ENCODE measurements at places on chromosomes 5 and 9.

DNA sequence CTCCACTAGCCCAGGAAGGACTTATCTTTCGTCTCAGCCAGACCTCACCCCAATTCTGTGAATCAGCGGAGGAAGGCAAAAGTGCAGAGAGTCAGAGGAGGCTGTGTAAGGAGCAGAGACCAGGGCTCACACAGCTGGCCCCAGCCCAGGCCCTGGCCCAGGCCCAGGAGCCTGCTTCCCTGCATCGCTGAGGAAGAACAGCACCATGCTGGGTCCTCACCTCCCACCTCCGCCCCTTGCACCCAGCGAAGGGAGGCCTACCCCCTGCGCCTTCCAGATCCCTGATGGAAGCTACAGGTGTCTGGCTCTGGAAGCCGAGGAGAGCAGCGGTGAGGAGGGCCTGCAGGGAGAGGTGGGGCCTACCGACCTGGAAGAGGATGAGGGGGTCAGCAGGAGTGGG, 22.3 kb upstream of the SYNPO start:
- DNase-seq: no peak

- DNase-seq: no peak
Measured at GRCh38 chr5:109155625-109156024, 254.1 kb downstream of the PJA2 start.

DNA sequence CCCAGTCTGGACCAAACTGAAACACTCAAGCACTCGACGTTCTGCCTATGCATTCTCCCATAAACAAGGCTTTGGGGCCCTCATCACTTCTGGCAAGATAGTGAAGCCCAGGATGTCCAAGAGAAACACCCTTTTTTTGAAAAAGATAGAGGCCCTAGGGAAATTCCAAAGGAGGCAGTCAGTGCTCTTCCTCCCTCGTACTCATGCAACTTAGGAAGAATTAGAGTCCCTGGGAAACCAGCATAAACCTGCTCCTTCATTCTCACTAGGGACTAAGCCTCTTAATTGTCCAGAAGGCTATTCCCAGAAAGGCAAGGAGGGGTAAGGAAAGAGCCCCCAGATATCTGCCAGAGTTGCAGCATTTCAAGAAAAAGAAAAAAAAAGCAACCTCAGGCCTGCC, 7.8 kb upstream of the RUSC2 start:
- no peak for DNase-seq

DNA sequence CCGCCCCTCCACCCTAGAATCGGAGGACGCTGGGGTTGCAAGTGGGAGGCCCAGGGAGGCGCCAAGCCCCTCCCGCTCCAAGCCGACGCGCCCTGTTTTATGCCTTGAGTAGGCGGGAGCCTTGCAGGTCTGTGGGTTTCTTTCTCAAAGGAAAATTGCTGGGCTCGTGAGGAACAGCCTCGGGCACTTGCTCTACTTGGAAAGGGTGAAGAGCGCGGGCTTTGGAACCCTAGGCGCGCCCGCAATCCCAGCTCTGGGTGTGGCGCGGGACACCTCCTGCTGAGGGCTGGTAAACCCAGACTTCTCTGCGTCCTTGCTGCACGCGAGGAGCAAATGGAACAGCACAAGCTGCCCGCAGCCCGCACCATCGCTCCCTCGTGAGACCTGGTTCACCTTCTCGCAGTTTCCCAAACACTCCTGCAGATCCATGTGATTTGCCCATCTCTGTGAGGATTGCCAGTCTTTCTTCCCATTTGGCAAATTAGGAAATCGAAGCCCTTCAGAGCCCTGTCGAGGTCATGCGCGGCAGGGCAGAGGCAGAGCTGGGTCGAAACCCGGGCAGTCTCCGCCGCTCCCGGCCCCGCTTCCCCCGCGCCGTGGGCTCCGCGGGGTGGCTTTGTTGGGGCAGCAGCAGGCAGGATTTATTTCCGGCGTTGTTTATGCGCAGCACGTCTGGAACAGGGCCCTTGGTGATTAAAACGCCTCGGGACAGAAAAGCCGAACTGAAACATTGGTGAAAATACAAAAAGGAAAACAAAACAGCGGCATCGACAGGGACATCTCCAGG, 98.4 kb upstream of the CPLX2 start:
- DNase-seq: no peak

DNA sequence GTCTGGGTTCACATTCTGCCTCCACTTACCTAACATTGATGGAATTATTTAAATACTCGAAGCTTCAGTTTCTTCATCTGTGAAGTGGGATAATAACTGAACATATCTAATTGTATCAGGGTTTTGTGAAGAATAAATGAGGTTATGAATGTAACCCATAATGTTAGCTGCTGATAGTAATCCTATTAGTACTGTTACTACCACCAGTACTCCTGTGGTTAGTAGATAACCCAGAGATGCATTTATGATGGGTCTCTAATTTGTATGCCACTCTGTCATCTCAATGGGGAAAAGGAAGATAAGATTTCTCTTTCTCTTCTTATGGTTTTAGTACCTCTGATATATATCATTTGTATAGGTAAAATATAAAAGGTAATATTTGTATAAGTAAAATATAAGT, 16.0 kb downstream of the CPEB4 start:
- DNase-seq: no peak

DNA sequence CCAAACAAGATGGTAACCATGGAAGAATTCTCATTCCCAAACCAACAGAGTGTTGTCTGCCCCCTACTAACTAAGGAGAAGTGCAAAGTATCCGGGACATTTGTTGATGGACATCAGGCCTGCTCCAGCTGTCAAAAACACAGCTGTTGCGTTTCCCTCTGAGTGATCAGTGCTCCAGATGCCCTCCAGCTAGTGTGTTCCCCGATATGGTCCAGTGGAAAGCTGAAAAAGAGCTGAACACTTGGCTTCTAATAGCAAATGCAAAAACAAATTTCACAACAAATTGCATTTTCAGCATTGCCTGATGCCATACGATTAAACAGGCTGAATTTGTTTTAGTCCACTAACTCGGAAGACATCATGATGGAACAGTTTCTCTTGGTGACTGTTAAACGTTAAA, 1398.7 kb downstream of the PTPRD start:
- no peak for DNase-seq

DNA sequence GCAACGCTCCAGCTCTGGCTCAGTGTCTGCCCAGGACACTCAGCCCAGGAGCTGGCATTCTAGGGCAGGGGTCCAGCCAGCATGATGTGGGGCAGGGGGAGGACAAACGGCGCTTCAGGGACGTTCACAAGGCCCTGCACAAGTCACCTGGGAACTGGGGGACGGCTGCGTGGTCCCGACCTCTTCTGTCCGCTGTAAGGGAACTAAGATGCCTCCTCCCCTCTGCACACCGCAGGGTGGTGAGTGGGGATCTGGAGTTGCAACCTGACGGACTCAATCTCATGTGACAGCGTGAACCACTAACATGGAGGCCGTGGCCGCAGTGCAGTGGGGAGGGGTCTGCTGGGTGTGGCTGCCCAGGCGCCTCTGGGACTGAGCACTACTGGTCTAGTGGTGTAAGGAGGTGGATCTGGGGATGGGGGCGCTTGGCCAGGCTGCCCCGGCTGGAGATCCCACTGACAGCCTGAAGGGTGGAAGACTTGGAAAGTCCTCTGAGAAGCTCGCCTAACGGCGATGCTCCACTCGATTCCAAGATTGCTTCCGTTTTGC, 88.0 kb upstream of the RAPGEF1 start:
- DNase-seq: no peak

GRCh38 chr9:135908754-135909204, 1.4 kb upstream of the CAMSAP1 start:
- no peak for DNase-seq

GRCh38 chr5:64201996-64202395, 36.4 kb downstream of the RNF180 start:
- DNase-seq: no peak

DNA sequence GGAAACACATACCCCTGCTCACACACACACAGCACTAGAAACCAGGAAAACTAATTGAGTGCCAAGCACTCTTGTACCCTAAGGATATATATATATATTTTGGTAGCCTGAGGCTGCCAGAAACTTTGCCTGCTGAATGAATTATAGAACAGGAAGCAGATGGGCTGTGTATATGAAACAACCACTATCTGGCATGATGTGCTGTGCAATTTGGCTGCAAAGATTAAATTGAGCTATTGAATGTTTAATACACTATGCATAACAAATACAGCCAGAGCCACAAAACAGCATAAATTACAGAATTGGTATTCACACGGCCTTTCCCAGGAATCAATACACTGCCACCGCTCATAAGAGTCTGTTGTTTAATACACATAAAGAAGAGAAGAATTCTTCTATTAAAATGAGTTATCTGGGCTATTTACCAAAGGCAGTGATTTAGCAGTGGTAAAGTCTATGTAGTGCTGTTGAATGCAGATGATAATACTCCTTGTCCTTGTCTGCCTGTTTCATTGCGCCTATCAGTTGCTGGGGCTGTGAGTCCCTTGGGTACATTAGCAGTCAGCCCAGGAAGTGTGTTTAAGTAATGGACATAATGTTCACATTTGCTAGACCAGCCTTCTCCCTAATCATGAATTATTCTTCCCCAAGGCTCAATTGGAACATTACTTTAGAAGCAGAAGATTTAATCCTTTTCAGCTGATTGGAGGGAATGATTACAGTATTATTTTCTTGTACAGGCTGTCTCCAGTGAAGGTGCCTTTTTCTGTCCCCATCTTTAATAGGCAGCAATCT, 294.3 kb downstream of the TLE1 start:
- DNase-seq: no peak

DNA sequence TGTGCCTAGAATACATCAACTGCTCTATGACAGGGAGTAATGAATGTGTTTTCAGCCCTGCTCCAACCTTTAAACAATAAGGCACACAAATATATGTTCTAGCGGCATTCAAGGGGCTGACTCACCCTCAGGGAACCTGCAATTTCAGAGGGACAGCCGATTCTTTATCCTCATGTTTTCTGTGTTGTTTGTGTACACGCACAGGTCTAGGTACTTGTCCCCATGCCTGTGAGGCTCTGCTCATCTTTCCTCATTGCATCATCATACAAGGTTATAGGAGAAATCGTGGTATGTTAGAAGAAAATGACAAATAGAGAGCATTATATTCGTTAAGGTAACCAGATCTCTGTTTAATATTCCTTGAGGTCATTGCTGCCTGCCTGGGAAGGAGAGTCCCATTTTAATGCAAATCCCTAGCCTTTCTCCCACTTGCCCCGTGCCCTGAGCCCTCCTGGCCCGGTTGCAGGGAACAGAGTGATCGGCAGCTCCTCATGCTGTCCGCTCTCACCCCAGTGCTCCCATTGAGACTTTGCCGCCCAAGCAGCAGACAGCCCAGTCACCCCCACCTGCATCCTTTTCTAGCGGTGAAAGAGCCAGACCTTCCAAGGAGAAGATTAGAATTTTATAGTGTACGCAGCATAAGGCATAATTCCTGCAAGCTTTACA, 14.6 kb downstream of the MAP1B start:
- no peak for DNase-seq

DNA sequence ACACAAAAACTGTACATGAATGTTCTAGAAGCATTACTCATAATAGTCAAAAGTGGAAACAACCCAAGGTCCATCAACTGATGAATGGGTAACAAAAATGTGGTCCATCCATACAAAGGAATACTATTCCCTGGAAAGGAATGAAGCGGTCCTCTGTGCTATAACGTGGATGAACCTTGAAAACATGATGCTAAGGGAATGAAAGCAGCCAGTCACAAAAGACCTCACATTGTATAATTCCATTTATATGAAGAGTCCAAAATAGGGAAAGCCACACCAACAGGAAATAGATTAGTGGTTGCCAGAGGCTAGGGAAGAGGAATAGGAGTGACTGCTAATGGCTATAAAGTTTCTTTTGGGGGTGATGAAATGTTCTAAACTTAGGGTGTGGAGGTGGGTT, 22.7 kb upstream of the BARHL1 start:
- no peak for DNase-seq

- DNase-seq: no peak
Measured at GRCh38 chr9:94758880-94759279, 32.4 kb downstream of the AOPEP start.

DNA sequence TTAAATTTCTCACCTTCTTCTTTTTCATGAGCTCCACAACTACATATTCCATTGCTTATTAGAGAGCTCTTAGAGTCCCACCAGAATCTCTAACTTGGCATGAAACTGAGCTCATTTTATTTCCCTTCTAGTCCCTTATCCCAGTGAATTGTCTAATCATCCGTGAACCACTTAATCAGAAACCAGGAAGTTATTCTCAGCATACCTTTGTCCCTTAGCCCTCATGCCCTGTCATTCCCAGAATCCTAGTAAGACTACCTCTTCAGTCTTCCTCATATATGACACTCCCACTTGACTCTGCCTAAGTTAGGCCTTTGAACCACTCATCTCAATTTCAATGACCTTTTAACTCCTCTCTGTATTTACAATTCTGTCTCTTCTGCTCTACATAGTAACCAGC, 93.0 kb upstream of the PAPPA start:
- no peak for DNase-seq

DNA sequence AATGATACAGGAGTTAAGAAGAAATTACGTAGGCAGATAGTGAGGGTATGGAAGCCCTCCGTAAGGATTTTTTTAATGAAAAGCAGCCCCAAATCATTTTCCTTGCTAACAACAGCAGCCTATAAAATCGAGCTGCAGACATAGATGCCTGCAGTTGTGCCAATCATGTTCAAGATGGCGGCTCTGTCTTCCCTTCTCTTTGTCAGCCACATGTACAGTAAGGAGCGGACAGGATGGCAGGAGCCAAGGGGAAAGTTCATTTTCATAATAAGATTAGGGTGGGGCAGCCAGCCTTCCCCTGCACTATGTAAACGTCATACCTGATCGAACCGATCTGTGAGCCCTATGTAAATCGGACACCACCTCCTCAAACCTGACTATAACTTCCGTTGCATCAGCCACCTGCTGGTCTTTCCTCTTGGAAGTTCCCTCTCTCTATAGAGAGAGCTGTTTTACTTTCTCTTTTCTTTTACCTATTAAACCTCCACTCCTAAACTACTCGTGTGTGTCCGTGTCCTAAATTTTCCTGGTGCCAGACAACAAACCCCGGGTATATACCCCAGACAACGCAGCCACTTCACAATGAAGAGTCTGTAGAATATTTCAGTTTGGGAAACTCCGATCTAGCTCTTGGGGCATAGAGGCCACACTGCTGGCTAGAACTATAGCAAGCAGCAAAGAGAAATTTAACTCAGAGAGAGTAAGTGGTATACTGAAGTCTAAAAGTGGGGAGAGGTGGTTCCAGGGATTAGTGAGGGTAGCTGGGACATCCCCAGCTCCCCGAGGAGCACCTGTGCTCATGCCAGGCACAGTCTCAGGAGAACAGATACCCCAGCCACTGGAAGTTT, 20.8 kb upstream of the SLC24A2 start:
- DNase-seq: no peak

GRCh38 chr5:119072496-119072895, 1.6 kb downstream of the DMXL1 start:
- no peak for DNase-seq

GRCh38 chr5:91020065-91020800, 362.9 kb downstream of the ARRDC3 start:
- no peak for DNase-seq

Data from bone marrow (tissue), 2 donors.